ENCODE measurements at places on chromosomes 2 and 18. TPM values are rescaled to one million over a fixed set of nuclear protein-coding genes. Genes with fewer than 3 reads are reported as not detected.

The FHOD3 gene
- 4.4 TPM for total RNA-seq

- no peak overlapping the region for H3K4me3 ChIP-seq
- H3K4me1 ChIP-seq: no peaks in the 10 kb centered on the region
- no peak for DNase-seq
- no peaks in the 10 kb centered on the region for H3K36me3 ChIP-seq
- no peak overlapping the region for H3K27ac ChIP-seq
Measured at GRCh38 chr2:58574873-58575272, 333.7 kb upstream of the FANCL start.

- H3K27ac ChIP-seq: no peak overlapping the region
- H3K27me3 ChIP-seq: no peaks in the 10 kb centered on the region
- DNase-seq: no peak
- H3K36me3 ChIP-seq: no peaks in the 10 kb centered on the region
- H3K4me1 ChIP-seq: no peaks in the 10 kb centered on the region
Measured at GRCh38 chr18:27062802-27063201, 122.3 kb downstream of the CHST9 start.

DNA sequence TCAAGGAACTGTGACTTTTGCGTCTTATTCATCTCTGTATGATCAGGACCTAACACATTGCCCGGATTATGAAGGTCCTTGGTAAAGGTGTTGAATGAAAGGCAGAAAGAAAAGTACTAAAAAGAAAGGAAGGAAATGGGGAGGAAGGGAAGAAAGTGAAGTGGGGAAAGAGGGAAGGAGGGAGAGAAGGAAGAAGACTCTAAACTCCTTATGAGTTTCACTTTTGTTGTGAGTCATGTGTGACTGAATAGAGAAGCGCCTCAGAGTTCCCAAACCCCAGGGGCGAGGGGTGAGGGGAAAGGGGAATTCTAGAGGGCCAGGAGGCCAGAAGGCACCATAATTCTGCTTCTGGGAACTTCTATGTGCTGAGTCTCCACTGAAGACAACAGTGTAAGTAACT is 30.9 kb upstream of the OSBPL6 start:
- no peaks in the 10 kb centered on the region for H3K36me3 ChIP-seq
- DNase-seq: no peak

GRCh38 chr2:197322724-197323720 is 12.4 kb upstream of the ANKRD44 start:
- H3K4me3 ChIP-seq: no peak overlapping the region
- no peak overlapping the region for H3K27ac ChIP-seq
- no peaks in the 10 kb centered on the region for H3K4me1 ChIP-seq

DNA sequence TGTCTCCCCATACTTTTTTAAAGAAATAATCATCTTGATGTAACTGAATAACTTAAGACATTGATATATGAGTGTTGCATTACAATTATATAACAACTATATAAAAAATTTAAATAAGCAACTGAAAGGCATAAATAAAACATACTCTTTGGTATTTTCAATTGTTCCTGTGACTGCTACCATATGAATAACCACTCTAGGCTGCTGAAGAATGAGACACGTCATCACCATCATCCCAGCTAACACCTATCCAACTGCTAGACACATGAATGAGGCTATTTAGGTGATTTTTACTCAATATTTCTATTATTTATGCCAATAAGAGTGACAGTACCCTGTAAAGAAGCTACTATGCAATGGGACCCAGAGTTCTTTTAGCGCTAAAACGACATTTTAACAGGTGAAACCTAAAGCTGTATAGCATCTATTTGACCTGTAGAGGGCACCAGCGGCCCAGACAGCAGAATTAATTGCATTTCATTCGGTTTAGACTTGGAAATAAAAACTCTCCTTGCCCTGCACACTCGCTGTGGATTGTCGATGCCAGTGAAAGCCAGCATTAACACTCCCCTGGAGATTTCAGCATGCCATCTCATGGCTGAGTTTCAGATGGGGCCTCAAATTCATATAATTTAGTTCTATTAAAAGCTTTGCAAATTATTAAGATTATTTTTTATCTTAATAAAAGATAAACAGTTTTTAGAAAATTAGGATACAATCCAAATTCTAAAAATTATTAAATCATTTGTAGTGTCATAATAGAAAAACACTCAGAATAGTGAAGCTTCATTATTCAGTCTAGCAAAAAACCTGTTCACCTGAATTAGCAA is 89.4 kb upstream of the MAP2 start:
- no peaks in the 10 kb centered on the region for H3K27me3 ChIP-seq
- no peaks in the 10 kb centered on the region for H3K4me1 ChIP-seq
- no peak overlapping the region for H3K4me3 ChIP-seq
- H3K27ac ChIP-seq: no peak overlapping the region
- DNase-seq: peak; percentile 60

DNA sequence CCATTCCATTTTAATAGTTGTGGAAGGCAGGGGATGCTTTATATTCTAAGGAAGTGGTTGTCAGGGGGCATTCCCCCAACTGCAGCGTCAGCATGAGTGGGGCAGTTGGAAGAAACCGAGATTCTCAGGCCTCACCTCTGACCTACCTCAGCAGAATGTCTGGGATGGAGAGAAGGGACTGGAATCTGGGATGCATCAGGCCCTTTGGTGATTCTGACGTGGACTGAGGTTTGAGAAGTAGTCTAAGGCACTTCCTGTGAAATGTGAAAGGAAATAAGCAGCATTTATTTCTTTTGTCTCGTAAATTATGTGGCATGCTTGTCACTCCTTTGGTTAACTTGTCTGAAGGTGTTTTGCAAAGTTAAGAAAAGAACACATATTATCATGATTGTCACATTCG is 540.7 kb upstream of the NETO1 start:
- H3K4me1 ChIP-seq: peaks cover 1% of the 10 kb centered on the region
- no peaks in the 10 kb centered on the region for H3K36me3 ChIP-seq
- H3K27me3 ChIP-seq: no peaks in the 10 kb centered on the region
- DNase-seq: no peak
- no peak overlapping the region for H3K4me3 ChIP-seq

- DNase-seq: peak; percentile 43
- H3K4me3 ChIP-seq: no peak overlapping the region
- peaks cover 9% of the 10 kb centered on the region for H3K4me1 ChIP-seq
- no peaks in the 10 kb centered on the region for H3K36me3 ChIP-seq
Measured at GRCh38 chr2:239813261-239814115, 211.7 kb downstream of the NDUFA10 start.

DNA sequence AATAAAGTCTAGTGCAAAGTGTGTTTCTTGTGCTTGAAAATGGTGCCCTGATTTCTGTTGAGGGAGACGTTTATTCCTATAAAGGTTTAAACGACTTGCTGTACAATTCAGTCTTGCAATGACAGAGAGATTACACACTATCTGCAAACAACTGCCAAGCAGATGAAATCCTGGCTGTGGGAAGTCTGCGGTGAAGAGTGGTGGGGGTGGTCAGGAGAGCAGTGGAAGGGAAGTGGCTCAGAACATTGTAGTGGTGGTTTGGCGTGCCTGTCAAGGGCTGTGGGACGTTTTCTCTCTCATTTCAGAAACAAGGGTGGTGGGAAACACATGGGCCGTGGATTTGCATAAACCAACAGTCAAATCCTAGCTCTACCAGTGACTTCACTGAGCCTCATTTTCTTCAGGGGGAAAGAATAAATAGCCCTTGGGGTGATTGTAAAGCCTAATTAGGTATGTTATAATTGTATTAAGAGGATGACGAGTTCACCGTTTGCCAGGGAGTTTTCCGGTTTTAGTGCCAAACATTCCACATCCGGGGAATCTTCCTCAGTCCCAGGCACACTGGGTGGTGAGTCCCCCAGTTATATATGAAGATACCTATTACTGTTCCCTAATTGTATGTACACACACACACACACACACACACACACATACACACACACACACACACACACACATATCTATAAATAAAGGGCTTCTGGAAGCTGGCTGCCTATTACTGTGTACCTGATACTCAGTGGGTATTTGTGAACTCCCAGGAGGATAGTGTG is 115.0 kb downstream of the SPTBN1 start:
- peak overlapping the region; percentile 80 for H3K27ac ChIP-seq
- no peak overlapping the region for H3K4me3 ChIP-seq
- peak; percentile 68 for DNase-seq
- no peaks in the 10 kb centered on the region for H3K36me3 ChIP-seq
- H3K27me3 ChIP-seq: no peaks in the 10 kb centered on the region

- no peaks in the 10 kb centered on the region for H3K4me1 ChIP-seq
- H3K27ac ChIP-seq: no peak overlapping the region
- H3K4me3 ChIP-seq: no peak overlapping the region
- no peaks in the 10 kb centered on the region for H3K27me3 ChIP-seq
- DNase-seq: peak; percentile 88
Measured at GRCh38 chr2:224847961-224848850, 132.0 kb upstream of the CCDC195 start.
